CD4-positive, alpha-beta T cell treated with Interleukin-12 subunit alpha and Interleukin-12 subunit beta, for 1 hour (primary cell): ENCODE measurements at places on chromosomes 4 and X.

GRCh38 chr4:169567916-169568315 lies 44.5 kb downstream of the NEK1 start:
- DNase-seq: no peak

DNA sequence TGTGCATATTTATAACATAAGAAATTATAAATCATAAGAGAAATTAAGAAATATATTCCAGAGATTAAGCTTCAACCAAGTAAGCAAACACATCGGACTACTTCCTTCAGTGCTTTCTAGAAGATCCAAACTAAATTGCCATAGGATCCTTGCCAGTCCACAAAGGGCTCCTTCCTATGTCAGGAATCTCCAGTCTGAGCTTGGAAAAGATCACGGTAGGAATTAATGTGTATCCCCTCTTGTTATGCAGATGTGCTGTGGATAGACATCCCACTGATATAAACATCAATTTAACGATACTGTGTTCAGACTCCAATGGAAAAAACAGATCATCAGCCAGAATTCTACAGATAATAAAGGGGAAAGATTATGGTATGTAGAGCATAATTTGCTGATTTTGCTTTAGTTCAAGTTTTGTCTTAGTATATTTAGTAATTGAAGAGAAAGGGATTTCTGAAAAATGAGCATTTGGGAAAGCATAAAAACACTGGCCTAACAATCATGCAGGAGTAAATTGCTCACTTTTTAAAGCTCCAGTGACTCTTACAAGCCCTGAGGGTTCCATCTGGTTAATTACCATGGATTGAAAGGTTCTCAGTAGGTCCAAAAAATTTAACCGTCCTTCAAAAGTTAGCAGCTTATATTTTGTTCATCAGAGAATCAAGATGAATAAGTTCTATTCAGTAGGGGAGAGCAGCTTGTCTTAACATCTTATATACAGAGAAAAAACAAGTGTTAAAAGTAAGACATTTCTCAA lies 65.9 kb downstream of the HHIP start:
- DNase-seq: no peak

DNA sequence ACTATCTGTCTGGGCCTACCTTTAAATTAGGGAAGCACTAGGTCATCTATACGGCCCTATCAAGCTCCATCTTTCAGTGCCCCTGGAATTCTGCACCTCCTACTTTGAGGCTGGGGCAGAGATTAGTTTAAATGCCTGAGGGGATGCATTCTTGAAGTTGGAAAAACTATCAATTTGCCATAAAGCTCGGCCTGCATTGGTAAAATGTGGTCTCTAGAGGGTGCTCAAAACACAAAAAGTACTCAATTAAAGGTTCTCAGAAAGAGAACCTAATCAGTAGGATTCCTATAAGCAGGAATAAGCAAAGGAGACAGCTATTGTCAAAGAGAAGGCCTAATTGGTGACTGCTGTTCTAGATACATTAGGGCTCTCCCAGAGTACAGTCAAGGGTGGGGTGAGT lies 111.7 kb downstream of the AMER1 start:
- no peak for DNase-seq

GRCh38 chrX:114344756-114345349 lies 239.0 kb upstream of the HTR2C start:
- DNase-seq: no peak

DNA sequence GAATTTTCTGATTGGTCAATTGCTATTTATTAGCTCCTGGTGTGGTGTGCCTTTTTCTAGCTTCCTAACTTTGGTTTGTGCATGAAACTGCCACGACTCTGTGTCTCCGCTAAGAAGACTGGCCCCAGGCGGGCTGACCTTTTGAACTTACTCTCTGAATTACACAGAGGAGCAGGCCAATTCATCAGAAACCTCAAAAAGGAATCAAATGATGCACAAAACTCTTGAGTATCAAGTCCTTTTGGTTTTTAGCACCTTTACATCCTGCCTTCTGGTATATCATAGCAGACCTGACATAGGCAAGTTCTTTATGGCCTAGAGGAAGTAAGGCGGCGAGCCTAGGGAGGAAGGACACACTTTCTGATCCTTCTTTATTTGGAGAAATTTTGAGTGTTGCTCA lies 17.6 kb downstream of the TKTL1 start:
- peak; percentile 21 for DNase-seq

- DNase-seq: peak; percentile 84
These were observed at the start of gene SLC25A53 for GRCh38 chrX:104156630-104157529. SLC25A53 (minus strand) TSS chrX:104157009; CDS start chrX:104105257, 51,752 bp downstream.

DNA sequence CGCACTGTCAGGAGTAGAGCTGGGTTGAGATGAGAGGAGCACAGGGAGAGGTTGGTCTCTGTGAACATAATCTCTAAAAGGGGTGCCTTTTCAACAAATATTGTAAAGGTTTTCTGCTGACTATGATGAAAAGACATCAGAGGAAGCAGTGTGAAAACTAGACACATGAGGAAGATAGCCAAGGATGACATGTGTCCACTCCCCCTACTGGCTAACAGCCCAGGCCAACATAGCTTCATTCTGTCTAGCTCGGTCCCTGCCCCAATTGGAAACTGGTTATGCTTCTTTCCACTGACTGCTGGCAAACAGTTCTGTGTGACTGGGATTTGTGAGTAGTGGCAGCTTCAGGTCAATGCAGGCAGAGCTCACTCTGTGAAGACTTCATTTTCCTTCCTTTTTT lies 115.4 kb upstream of the ESX1 start:
- DNase-seq: no peak

GRCh38 chr4:160375772-160376452 lies 1273.0 kb downstream of the RAPGEF2 start:
- no peak for DNase-seq

DNA sequence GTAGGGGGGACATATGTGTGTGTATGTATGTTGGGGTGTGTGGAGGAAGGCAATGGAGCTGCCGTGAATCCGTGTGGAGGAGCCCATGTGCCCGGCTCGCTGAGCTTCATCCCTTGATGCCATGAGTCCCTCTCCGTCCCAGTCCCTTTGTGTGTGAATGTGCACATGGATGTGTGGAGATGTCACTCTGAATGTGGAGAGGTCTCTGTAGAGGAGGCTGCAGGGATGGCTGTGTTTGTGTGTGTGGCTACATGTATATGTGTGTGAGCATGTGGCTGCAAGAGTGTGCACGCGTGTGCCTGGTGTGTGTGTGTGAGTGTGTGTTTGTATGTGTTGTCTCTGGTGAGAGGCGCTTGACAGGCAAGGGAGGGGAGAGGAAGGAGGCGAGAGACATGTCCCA lies 1.3 kb downstream of the DLG3 start:
- DNase-seq: no peak

- no peak for DNase-seq
These were observed 149.5 kb downstream of the MAML3 start for GRCh38 chr4:140004549-140004895.
